ENCODE measurements at places on chromosomes 1 and 21.

- DNase-seq: peak; percentile 62
These were observed 64.0 kb downstream of the ADARB1 start for GRCh38 chr21:45138199-45139002.

DNA sequence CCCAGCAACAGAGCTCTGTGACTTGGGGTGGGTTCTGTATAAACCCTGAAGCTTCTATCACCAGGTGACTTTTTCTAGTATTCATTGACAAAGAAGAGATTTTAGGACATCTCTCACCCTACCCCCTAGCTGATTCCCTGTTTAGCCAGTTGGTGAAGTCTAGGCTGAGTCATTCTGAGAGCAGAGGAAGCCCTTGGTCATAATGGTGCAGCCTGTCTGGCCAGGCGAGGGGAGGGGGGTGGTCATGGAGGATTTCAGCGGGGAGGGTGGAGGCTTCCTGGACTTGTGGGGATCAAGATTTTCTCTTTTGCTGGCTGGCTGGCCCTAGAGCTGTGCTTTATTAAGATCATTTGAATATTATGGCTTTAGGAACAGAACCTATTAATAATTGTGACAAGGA is 262.6 kb downstream of the CAMTA1 start:
- DNase-seq: no peak

GRCh38 chr1:12490532-12491142 is 127.4 kb downstream of the DHRS3 start:
- no peak for DNase-seq

DNA sequence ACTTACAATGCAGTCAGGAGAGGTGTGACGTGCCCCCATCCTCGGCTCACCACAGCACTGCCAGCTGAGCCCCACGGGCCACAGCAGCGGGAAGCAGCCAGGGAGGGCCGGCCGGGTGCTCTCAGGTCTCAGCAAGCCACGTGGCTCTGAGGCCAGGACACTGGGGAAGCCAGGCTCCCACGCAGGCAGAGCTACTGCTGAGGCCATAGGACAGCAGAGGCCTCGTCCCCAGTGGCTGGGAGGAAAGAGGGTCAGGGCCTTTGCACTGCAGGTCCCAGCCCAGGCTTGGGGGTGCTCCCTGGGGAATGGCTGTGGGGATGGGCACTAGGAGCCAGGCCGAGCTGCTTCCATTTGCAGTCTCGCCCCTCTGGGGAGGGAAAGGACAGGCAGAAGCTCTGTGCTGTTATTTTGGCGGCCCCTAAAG is 5.8 kb downstream of the LRRC47 start:
- DNase-seq: no peak

DNA sequence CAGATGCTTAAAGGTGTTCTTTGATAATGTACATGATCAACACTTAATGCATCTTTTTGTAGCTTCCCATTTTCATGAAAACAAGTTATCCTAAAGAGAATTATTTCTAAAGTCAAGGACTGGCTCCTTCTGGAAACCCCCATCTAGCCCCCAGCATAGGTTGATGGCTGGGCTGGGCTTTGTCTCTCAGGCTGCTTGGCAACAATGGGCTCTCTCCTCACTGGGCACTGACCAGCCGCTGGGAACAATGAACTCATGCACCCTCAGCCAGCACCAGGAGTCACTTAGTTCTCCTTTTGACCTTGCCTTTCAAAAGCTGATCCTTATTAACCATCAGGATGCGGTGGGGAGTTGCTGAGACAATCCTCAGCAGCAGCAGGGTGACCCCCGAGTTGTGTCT is 293.0 kb upstream of the PLXNA2 start:
- DNase-seq: no peak

GRCh38 chr1:241702442-241703373 is 50.6 kb downstream of the WDR64 start:
- DNase-seq: no peak

GRCh38 chr1:157047062-157047410 is 1.5 kb upstream of the ARHGEF11 start:
- DNase-seq: peak; percentile 0

GRCh38 chr1:209858561-209859103 is 30.9 kb downstream of the UTP25 start:
- DNase-seq: no peak

GRCh38 chr1:31691951-31692350 is 11.9 kb downstream of the COL16A1 start:
- DNase-seq: no peak

- no peak for DNase-seq
These were observed 218.1 kb upstream of the PKN2 start for GRCh38 chr1:88466011-88466410.

DNA sequence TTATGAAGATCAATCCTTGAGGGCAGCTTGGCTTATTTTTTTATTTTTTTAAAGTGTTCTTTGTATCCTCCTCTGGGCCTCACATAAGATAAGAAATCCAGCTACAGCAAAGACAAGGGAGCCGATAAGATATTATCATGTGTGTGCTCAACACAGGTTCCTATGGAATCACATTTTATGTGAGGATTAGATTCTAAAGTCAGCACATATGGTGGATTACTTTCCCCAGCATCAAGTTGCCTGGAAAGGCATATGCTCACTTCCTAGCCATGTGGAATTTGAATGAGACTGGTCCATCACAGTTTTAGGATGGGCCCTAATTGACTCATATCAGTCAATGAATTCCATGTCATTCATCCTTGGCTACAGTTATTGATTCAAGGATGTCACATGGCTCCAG is 456.9 kb upstream of the LRRC7 start:
- no peak for DNase-seq

DNA sequence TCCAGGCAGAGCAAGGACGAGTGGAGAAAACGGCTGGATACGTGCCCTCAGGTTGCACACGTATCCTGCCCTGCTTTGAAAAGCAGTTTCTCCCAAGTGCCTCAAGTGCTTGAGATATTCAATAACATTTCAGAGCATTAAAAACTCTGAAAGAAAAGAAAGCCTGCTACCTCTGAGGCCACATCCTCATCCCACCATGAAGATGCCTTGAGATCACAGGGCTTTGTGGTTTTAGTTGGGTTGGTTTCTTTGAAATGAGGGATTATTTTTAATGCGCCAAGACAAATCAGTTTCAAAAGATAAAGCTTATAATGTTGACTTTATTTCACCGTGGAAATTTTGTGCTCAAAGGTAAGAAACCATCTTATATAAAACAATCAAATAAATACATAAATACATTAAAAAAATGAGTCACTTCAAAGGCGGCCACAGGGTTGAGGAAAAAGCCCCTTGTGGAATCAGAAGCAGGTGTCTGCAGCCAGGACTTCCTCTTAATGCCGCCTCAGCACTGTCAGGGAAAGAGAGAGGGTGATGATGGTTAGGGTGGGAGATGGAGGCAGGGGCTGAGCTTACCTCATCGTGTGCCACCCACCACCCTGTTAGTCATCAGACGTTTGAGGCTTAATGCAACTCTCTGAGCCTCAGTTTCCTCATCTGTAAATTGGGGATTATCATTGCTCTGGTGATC is 1.4 kb downstream of the NPPB start:
- no peak for DNase-seq

DNA sequence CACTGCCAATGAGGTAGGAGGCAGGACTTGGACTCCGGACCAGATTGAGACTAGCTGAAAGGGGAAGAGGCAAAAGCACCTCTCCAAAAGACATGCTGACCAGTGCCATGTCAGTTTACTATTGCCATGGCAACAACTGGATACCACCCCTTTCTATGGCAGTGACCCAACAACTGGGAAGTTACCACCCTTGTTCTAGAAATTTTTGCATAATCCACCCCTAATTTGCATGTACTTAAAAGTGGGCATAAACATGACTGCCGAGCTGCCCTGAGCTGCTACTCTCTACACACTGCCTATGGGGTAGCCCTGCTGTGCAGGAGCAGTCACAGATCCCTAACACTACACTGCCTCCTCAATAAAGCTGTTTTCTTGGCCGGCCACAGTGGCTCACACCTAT is 19.0 kb upstream of the SLC6A9 start:
- DNase-seq: no peak

GRCh38 chr1:193309936-193310475 is 123.6 kb upstream of the B3GALT2 start:
- DNase-seq: no peak

GRCh38 chr1:109891930-109892329 is 18.7 kb upstream of the CSF1 start:
- DNase-seq: no peak

- no peak for DNase-seq
These were observed 85.3 kb downstream of the SPAG17 start for GRCh38 chr1:118099686-118100085.

- DNase-seq: no peak
These were observed 7.1 kb upstream of the KIF14 start for GRCh38 chr1:200627575-200628222.

GRCh38 chr21:32015461-32016139 is 142.8 kb downstream of the HUNK start:
- no peak for DNase-seq

DNA sequence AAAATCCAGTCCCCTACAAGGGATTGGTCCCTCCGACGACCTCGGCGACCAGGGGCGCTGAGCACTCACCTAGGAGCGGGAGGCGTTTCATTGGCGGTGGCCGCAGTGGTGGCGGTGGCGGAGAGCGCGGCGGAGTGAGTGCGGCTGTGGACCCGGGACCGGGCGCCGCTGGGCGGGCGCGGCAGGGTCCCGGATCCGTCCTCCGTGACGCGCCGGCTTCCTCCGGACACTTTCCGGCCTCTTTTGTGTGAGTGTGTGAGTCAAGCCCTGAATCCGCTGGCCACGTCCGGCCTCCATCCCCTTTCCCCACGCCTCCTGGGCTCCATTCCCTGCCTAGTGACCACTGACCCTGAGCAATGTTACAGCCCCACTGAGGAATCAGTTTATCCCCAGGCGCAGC is at the start of gene ADGRL4:
TSS of gene ADGRL4 (minus strand) at position 167 of the 400 bp plus-strand sequence. CDS start at position 91, 76 bp downstream.
- DNase-seq: no peak

- no peak for DNase-seq
These were observed 12.4 kb upstream of the TBX15 start for GRCh38 chr1:119000371-119001180.

GRCh38 chr21:43880111-43880985 is 15.3 kb downstream of the AGPAT3 start:
- no peak for DNase-seq

- DNase-seq: no peak
These were observed 14.3 kb downstream of the KANK4 start for GRCh38 chr1:62304975-62305374.

GRCh38 chr1:109959974-109960744 is 24.4 kb upstream of the AHCYL1 start:
- DNase-seq: no peak

DNA sequence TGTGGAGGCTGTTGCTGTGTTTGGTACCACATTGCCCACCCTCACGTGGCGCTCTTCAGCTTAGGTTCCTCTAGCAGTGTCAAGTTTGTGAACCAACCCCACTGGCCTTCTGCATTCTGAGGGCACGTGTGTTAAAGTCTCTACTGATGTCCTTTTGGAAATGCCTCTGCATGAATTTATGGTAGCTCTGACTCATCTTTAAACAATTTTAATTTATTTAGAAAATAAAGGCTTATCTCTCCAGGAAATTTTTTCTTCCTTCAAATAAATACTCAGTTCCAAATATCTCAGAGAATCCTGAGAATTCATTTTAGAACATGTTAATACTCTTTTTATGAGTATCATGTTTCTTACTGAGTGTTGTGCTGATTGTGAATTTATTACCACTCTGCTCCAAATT is 5.5 kb downstream of the CD1D start:
- DNase-seq: no peak

DNA sequence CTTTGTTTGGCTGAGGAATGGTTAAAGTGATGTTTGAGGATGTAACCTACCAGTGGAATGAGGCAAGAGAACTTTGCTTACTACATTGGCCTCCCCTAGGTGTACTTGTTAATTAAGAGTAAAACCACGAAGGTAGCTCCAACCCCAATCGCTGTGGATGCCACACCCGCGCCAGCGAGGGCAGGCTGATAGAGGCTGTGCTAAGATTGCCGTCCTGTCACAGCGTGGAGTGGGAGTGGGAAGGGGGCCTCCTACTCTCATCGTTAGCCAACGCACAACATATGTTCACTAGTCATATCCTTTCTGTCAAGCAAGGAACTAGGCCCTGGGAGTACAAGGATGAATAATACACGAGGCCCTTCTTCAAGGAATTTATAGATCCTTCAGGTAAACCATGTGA is 99.6 kb downstream of the RUNX1 start:
- no peak for DNase-seq

DNA sequence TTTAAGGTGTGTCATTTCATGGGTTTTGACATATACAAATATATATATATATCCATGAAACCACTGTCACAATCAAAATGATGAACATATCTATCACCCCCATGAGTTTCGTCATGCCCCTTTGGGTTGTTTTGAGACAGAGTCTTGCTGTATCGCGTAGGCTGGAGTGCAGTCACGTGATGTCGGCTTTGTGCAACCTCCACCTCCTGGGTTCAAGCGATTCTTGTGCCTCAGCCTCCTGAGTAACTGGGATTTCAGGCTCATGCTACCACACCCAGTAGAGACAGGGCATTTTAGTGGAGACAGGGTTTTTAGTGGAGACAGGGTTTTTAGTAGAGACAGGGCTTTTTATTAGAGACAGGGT is 8.0 kb downstream of the HJV start:
- no peak for DNase-seq

DNA sequence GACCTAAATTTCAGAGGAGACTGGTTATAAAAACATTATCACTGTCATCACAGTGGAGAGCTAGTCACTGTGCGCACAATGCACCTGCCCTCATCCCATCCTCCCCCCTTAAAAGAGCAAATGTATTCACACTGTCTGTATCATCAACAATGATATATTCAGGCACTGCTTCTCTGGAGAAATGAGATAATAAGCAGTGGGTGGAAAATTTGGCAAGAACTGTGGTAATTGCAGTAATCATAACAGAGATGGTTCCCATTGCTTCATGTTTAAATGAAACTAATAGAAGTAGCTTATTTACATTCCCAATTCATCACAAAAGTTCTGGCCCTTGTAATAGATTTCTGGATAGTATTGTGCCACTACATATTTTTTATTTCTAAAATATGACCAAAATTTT is 867.4 kb upstream of the ADGRL2 start:
- DNase-seq: no peak

- no peak for DNase-seq
These were observed 13.3 kb downstream of the TGFBR3 start for GRCh38 chr1:91872559-91873081.

DNA sequence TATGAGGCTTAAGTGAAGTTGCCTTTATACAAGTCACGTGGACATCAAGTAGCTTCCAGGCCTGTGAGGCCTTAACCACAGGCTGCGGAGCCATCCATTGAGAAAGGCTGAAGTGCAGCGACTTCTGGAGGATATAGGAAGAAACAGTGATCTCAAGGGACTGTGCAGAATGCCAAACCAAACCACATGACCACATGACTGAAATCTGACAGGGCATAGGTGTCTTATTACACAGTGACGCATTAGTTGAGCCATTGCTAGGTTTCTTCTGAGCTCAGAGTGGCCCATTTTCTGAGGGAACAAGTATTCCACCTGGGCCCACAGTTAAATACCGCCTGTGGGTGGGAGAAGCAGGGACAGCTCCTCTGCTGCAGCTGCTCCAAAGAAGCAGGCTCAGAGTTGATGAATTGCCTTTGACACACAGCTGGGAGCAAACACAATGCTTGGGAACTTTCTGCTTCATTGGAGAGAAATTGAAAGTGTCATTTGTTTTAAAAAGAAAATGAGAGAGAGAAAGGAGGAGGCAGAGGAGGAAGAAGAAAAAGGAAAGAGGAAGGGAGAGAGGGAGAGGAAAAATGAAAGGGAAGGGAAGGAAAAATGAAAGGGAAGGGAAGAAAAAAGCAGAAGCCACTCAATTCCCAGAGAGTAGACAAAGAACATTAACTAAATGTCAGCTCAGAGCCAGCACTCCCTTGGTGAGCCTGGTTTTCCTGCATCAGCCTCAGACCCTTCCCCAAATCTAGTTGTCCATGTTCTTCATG is 94.4 kb downstream of the COLGALT2 start:
- no peak for DNase-seq
